DMS53 (cell line): ENCODE measurements at places on chromosomes 2 and 18.

GRCh38 chr2:181789827-181790448, 101.6 kb upstream of the ITPRID2 start:
- no peak for DNase-seq

GRCh38 chr2:173752152-173752551, 213.0 kb downstream of the SP3 start:
- no peak for DNase-seq

DNA sequence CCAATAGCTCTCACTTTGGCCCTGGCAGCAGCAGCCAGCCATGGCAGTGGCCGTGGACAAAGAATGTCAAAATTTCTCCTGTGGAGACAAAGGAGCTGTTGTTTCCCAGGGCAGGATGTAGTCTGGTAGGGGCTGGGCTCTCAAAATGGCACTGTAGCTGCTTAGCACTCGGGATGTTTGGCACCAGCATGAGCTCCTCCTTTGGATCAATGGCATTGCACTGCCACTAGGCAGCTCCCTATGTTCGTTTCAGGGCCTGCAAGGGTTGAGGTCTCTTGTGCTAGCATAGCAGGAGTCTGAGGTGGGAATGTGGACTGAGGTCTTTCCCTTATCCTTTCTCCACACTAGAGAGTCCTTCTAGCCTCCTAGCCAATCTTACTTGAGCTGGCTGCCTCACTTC, 948.8 kb upstream of the FAM98A start:
- no peak for DNase-seq

- DNase-seq, result no peak
Measured at GRCh38 chr18:21386523-21387240, 144.7 kb downstream of the GREB1L start.

GRCh38 chr18:76859474-76860339, 37.4 kb downstream of the ZNF236 start:
- no peak for DNase-seq

DNA sequence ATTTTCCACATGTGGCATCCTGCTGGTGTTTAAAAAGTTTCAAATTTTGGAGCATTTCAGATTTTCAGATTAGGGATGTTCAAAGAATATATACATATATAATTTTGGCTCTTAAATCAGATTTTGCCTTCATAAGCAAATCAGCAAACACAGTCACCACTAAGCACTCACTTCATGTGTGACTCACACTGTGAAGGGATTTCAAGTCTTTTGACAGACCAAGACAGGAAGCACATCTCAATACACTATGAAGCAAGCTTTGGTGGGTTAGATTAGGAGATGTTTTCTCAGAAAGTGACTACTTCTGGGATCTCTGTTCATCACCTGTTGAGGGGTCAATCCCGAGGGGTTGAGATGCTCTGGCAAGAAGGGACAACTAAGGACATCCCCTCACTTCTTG, 227.8 kb upstream of the RBBP8 start:
- DNase-seq, result peak; percentile 41

DNA sequence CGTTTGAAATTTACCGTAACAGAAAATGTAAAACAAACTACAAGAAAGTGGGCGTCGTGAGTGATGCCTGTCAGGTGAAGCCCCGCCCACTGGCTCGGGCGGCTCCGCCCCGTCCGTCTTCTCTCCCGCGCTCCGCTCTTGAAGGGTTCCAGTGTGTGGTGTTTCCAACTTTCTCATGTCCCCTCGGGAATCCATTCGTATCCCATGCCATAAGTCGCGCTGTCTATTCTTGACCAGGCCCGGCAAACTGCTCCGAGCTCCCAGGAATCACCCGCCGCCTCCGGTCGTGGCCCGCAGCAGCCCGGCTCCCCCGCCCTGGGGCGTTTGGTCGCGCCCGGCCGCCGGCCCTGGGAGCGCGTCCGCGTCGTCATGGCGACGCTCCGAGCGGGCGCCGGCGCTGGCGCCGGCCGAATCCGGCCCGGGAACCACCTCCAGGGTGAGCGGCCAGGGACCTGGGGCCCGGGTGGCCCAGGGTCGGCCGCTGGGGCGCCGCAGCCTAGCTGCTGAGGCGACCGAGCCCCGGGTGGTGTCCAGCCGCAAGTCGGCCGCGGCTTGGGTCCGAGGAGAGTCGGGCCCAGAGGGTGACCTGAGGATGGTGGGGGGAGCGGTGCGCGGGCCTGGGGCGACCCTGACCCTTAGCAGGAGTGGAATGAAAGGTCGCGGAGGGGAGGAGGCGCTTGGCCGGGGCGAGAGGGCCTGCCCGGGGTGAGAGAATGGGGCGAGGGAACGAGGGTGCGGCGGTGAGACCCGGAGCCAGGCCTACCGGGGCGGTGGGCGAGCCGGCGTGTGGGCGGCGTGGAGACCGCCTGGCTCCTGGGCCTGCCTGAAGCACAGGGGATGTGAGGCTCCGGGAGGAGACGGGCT, at the start of gene CFAP221:
Gene CFAP221, plus strand, starts transcription at position 375 of the 864 bp plus-strand sequence. CDS start 1,683 bp downstream, outside the sequence.
- DNase-seq, result peak; percentile 93

- no peak for DNase-seq
Measured at GRCh38 chr2:127621981-127622431, 23.9 kb upstream of the GPR17 start.

- no peak for DNase-seq
Measured at GRCh38 chr2:1625281-1626001, 118.9 kb downstream of the PXDN start.

DNA sequence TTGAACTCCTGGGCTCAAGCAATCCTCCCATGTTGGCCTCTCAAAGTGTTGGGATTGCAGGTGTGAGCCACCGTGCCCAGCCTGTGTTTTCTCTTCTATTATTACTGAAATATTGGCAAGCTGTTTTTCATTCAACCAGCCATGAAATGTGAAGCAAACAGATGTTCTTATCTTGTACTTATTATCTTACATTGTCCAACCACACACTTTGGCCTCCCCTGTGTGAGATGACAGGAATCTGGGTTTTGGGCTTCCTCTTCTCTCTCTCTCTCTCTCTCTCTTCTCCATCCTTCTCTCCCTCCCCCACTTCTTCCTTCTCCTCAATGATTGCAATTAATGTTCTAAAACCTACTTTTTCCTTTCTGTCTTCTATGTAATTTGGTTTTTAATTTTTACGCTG, 33.1 kb downstream of the RAMP1 start:
- DNase-seq, result no peak

DNA sequence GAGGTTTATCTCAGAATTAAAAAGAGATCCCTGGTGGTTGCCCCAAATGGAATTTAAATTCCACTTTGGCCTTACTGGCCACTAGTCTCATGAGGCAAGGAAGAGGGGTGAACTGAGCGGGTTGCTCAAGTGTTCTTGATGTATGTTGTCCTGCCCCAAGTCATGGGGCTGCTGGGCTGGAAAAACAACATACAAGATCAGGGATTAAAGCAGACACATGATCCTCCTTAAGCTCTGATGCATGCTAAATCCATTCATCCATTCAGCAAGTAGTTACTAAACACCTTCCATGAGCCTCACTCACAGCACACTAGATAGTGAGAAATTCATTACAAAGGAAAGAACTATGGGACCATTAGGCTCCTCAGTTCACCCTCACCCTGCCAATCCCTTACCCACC, 196.3 kb downstream of the MREG start:
- DNase-seq, result no peak

DNA sequence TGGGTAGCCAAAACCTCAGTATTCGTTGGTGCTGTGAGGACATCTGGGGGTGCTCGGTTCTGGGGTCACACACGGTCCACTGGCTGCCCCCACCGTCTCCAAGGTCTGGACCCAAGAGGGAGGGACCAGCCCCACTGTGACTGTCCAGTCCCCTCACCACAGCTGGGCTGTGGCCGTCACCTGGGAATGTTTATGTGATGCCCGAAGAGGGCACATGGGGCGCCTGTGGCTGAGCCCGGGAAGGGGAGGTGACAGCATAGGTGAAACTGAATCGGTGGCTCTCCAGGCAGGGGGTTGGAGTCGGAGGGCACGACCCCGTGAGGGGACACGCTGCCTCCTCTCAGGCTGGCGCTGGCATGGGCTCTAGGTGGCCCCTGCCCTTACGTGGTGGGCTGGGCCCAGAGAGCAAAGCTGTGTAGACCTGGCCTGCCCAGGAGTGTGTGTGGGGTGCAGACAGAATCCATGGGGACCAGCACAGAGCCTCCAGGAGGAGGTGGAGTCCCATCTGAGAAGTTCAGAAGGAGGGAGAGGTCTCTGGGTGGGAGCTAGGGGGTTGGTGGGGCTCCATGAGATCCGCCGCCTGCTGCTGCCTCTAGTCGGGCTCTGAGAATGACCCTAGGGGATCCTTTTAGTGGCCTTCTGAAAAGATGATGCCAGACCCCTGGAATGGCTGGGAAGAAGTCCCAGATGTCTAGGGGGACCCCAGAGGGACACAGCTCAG, 1.8 kb downstream of the BOK start:
- DNase-seq, result no peak

- DNase-seq, result peak; percentile 56
Measured at GRCh38 chr18:5425721-5426120, 118.1 kb downstream of the EPB41L3 start.

DNA sequence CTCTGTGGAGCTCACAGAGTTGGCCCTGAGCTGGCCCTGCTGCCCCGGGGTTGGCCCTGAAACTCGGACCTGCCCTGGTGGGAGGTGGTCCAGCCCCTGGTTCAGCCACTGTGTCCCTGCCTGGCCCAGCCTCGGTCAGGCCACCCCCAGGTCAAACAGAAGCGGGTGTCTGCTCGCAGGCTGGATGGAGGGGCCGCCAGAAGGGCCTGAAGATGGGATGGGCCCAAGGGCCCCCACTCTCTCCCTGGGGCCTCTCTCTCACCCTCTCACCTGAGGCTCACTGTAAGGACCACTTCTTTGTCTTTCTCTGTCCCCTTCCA, 25.1 kb upstream of the B3GNT7 start:
- DNase-seq, result no peak

DNA sequence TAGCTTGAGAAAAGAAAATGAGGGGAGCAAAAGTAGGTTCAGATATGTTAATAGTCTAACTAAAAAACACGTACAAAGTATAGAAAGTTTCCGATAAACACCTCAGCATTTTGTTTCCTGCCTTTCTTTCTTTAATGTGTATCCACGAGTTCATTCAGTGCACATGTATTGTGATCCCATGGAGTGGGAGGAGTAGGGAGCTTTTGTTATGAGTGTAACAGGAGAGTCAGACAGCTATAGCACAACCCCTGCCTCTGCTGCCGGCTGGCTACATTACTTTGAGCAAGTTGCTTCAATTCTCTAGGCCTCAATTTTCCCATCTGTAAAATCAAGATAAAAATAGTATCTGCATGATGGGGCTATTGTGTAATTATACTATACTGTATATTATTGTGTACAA, 249.2 kb upstream of the FIGN start:
- DNase-seq, result no peak

GRCh38 chr2:188308483-188308882, 16.8 kb downstream of the GULP1 start:
- no peak for DNase-seq

DNA sequence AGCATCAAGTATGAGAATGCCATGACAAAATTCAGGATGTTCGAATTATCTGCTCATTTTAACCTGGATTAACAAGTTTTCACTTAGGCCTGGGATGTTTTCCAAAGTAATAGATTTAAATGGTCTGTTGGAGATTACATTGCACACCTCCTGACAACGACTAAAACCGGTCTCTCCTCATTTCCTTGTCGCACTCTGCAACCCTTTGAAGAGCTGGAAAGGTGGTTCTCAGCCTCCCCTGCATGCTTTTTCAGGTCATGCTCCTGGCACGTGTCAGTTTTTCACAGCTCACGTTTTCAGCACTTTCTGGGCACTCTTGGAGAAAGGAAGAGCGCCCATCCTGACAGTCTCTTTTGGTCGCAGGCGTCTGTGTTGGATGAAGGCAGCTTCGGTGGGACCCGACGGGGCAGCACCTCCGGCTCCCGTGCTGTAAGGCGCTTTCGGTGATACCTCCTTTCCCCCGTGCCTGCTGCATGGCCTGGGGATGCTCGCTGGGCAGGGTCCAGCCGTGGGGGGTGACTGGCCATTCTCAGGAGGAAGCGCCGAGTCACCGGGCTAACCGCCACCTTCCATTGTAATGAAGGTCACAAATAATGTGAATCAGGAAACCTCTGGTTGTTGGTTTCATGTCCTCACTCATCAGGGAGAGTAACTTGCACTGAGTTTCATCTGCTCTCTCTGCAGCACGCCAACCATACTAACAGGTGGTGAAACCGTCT, 63.5 kb upstream of the RBM44 start:
- no peak for DNase-seq

DNA sequence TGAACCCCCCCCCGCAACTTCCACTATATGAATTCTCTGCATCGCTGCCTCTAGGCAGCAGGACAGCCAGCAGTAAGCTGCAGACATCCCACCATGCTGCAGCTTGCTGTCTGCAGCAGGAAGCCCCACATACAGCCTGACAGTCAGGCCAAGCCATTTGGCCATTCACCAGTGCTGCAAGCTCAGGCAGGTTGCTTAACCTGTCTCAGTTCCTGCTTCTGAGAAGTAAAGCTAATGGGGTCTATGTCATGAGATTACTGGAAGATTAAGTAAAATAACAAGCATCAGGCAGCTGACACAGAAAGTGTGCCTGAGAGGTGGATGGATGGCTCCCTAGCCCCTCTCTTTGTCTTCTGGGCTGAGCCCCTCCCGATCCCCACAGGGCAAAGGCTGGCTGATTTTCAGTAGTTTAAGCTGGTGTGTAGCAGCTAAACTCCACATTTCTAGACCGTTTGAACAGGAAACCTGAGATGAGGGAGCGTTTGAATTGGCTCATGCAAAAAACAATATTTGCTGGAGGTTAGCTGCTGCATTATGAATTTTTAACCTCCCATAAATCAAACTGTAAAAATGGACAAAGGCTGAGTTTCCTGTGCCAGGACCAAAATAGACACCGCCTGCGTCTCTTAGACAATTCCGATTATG, 193.8 kb upstream of the ARL4C start:
- DNase-seq, result peak; percentile 34

GRCh38 chr2:119282996-119283511, 59.4 kb downstream of the STEAP3 start:
- no peak for DNase-seq

GRCh38 chr18:34651586-34652369, 58.3 kb upstream of the DTNA start:
- DNase-seq, result no peak

- peak; percentile 71 for DNase-seq
Measured at GRCh38 chr2:31271851-31272267, 37.9 kb downstream of the EHD3 start.

DNA sequence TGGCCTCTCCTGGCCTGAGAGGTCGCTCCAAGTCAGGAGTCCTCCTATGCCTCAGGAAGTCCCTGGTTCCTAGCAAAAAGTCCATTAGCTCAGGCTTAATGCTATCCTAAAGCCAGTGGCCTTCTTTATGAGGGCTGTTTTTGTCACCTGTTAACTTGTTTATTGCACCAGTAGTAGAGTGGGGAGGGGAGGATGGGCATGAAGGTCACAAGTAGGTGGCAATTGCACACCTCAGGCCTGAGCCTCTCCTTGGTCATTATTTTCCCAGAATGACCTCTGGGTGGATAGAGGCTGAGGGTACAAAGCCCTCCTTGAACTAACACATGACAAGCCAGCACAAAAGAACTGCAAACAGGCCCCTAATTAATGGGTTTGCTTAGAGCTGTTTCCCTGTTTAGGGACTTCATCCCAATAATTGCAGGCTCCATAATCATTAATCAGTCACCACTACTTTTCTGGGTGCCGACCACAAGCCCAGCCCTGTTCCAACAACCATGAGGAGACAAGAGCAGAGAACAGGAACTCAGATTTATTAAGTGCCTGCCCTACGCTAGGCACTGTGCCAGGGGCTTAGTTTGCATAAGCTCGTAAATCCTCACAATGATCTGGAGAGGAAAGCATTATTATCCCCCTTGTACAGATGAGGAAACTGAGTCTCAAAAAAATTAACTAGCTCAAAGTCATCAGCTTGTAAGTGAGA, 123.0 kb upstream of the PKDCC start:
- no peak for DNase-seq
